Nucleus accumbens (tissue), 56 donors: ENCODE measurements at places on chromosomes 5 and 9.

DNA sequence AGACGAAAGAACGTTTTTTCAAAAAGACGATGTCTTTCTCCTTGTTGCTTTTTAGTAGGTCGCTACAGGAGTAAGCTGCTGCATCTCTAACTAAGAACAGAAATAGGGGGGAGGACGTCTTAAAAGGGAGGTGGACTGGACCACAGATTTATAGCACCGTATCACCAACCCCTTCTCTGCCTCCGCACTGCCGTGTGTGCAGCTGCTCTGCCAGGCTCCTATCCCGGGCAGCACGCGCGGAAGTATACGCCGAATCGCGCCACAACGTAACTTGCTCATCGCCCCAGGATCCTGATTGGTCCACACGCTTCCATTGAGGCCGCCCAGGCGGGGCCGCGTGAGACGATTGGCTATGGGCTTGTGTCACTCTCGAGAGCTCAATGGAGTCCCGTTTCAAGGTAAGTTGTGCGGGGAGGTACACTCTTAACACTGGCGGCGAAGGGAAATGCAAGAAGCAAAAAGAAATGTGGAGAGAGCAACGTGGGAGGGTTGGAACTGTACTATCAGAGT, at the start of gene ELAVL2:
TSS of gene ELAVL2 (minus strand) at position 121 of the 510 bp plus-strand sequence. CDS start 64,006 bp downstream, outside the sequence.
- peak; percentile 47 for DNase-seq

DNA sequence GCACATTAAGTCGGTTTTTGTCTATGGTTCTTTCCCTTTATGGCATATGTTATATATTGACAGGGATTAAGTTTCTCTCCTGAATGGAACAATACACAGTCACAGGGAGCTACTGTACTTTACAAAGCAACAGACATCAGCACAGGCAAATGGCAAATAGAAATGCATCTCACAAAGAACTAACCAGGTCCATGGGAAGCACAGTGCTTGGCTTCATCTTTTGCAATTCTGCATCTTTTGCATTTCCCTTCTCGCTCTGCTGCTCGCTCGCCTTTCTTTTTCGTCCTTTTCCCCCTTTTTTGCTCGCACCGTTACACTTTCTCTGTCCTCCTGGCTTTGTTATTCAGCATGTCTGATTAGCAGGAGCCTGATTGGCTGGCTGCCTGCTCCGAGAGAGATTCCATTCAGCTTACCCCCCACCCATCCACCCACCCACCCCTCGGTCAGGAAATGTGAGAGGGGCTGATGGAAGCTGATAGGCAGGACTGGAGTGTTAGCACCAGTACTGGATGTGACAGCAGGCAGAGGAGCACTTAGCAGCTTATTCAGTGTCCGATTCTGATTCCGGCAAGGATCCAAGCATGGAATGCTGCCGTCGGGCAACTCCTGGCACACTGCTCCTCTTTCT, at the start of gene ADAMTSL1:
TSS of gene ADAMTSL1 (plus strand) at position 502 of the 628 bp plus-strand sequence. CDS start at position 582, 80 bp downstream.
- DNase-seq, result no peak

DNA sequence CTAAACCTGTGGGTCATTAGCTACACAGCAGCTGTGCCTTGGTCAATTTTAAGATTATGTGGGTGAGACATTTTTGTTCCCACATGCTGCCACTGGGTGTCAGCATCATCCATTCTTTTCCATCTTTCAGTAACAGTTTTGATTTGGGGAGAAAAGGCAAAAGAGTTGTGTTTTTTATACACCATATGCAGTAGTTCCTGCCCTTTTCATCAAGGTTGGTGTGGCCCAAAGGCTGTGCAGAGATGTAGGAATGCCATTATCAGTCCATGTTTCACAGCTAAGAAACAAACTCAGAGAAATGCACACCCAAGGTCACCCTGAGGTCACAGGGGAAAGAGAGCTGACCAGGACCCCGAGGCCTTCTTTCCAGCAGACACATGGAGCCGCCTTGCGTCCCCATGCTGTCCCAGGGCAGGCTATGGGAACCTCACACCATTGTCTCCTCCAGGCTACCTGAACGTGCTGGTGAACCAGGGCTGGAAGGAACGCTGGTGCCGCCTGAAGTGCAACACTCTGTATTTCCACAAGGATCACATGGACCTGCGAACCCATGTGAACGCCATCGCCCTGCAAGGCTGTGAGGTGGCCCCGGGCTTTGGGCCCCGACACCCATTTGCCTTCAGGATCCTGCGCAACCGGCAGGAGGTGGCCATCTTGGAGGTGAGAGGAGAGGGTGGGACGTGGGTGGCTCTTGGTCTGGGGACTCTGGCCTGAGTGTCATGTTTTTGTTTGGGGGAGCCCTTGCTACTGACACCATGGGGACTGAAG, 27.8 kb upstream of the GRPEL2 start:
- DNase-seq, result no peak

- DNase-seq, result no peak
Observed at GRCh38 chr5:180303226-180304015, 11.5 kb upstream of the MAPK9 start.

GRCh38 chr9:133239533-133240090, 30.6 kb upstream of the OBP2B start:
- DNase-seq, result no peak

- peak; percentile 16 for DNase-seq
Observed at GRCh38 chr5:91313757-91314673, 69.1 kb downstream of the ARRDC3 start.

DNA sequence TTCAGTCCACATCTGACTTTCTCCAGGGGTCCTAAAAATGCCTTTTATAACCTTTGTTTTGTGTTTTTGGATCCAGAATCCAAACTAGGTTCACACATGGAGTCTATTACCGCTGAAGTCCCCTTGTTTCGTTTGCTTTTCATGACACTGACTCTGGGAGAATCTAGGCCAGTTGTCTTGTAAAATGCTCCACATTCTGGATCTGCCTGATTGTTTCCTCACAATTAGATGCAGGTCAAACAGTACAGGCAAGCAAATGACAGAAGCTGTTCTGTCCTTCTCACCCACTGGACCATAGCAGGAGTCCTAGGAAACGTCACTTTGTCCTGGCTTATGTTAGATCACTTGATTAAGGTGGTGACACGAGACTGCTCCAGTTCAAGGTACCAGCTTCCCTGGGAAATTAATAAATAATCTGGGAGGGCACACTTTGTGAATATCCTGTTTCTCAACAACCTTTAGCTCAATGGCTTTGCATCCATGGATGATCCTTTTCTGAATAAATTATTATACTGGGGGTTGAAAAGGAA, 34.1 kb downstream of the FABP6 start:
- no peak for DNase-seq

- DNase-seq, result no peak
Observed at GRCh38 chr5:167633114-167633513, 658.3 kb upstream of the WWC1 start.

DNA sequence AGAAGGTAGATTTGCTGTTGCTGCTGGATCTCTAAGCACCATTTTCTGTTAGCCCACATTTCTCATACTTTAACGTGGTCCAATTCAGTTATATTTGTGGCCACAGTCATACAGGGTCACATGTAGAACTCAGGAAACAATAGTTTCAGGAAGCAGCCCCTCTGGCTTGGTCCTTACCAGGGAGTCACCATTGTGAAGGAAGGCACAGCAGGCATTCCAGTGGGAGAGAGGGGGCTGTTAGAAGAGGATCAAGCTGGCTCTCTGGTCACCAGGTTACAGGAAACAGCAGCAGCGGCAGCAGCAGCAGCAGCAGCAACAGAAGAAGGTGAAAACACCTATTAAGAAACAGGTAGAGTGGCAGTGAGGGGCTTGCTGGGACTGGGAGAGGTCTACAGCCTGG, 14.5 kb downstream of the C9orf43 start:
- DNase-seq, result no peak

DNA sequence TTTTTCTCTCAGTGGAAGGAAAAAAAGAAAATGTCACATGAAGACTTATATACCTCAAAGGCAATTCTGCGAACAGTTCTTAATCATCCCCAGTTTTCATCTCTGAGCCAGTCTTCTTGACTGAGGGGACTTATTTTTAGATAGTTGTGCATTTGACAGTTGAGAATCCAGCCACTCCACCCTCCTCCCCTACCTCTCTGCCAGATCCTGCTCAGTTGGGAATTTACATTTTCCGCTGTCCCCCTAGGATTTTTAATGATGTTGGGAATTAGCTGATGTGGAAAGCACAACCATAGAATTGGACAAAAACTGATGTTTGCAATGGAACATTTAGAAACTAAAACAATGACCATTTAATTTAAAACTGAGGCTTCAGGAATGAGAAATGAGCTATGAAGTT, 194.3 kb upstream of the PIK3R1 start:
- DNase-seq, result no peak

- DNase-seq, result no peak
Observed at GRCh38 chr5:76801803-76802195, 17.0 kb upstream of the F2RL1 start.

- DNase-seq, result no peak
Observed at GRCh38 chr5:33308586-33308985, 132.2 kb upstream of the TARS1 start.

DNA sequence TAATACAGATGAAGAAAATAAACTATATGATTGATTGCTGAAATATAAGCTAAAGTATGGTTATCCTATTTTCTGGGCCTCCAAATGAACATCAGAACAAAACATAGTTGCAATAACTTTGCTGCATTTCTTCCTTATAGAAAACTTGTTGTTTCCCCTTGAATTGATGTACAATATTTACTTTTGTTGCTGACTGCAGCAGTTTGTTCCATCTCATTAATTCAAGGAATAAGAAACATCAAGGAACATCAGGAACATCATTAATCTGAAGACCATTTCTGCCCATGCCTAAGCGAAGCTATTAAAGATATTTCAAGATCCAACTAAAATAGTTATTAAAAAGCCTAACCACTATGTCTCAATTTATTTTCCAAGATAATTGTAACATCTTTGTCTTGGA, 363.6 kb upstream of the EDIL3 start:
- DNase-seq, result no peak

GRCh38 chr5:89236900-89237299, 353.9 kb upstream of the MEF2C start:
- no peak for DNase-seq

- no peak for DNase-seq
Observed at GRCh38 chr5:2300861-2301574, 418.3 kb upstream of the IRX4 start.

DNA sequence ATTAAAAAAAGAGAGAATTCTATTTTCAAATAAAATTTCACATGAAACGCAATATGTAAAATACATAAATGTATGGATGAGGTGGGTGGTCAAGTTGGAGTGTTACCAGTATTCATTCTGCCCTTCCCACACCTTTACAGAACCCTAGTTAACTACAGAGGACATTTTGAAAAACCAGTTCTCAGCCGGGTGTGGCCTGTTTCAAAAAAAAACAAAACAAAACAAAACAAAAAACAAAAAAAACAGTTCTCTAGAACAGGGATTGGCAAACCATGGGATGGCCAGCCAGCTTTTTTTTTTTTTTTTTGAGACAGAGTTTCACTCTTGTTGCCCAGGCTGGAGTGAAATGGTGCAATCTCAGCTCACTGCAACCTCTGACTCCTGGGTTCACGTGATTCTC, 28.4 kb upstream of the HK3 start:
- DNase-seq, result no peak

- DNase-seq, result no peak
Observed at GRCh38 chr5:68748101-68748500, 345.7 kb upstream of the SLC30A5 start.

DNA sequence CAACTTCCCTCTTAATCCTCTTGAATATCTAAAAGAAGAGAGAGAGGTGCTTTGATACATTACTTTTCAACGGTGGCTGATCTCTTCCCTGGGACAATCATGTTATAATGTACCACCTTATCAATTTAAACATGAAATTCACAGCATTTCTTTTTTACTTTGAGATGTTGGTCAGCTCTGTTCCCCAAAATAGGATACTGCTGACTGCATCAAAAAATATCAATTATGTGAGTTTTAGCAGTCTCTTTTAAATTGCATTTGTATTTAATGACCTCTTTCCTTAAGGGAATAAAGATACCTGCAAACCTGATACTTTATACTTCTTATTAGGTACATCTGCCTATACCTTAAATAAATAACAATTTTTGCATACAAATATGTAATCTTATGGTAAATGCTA, 58.4 kb upstream of the MARCHF11 start:
- no peak for DNase-seq

DNA sequence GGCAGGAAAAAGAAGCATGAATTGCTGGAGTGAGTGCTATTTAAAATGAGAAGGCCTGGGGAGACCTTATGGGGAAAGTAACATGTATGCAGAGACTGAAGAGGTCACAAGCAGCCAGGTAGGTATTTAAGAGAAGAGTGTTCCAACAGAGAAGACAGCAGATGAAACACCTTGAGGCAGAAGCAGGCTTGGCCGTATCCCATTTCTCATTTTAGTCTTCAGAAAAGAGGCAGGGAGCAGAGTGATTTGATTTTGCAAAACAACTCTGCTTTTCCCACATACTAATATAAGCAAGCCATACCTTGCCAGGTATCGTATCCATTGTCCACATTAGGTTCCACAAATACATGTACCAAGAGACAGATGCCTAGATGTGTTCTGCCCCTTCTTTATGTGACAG, 244.3 kb downstream of the ASTN2 start:
- DNase-seq, result no peak

- DNase-seq, result no peak
Observed at GRCh38 chr5:98604301-98604700, 169.2 kb upstream of the RGMB start.

DNA sequence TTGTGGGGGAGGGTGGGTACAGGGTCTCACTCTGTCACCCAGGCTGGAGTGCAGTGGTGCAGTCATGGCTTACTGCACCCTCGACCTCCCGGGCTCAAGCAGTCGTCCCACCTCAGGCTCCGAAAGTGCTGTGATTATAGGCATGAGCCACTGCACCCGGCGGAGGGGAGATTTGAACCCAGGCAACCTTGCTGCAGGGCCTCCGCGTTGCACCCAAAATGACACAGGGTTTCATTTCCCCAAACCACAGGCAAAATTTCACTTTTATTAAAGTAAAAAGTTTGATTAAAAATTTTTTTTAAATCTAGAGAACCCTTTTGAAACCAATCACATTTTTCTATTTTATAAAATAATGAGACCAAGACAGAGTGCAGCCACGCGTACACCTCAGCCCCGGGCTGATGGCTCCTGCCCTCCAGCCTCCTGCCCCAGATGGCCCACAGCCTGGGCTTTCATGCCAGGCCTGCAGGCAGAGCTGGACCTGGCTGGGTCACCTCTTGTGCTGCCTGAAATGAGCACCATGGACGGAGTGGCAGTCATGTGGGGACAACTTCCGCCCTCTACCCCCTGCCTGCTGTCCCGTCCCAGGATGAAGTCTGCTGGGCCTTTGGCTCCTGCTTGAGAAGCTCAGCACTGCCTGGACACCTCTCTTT, 30.5 kb downstream of the USP20 start:
- DNase-seq, result no peak

- no peak for DNase-seq
Observed at GRCh38 chr5:116231288-116231687, 146.5 kb downstream of the COMMD10 start.

- DNase-seq, result no peak
Observed at GRCh38 chr9:109574061-109574882, 76.2 kb upstream of the PTPN3 start.

GRCh38 chr5:93572101-93572607, 8.9 kb downstream of the NR2F1-AS1 start:
- no peak for DNase-seq

DNA sequence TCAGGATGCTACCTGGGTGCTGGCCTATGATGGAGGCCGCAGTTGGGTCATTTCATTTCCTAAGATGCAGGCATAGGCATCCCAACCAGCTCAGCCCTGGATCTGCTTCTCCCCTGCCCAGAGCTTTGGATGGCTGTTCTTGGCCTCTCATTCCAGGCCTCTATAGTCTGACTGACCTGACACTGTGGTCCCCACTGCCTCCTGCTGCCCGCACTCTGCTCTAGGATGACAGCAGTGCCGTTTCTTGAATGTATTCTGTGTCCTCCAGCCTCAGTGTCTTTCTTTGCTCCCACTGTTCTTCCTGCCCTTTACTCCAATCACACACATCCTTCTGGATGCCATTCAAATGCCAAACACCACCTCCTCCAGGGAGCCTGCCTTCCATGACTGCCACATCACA, 235.7 kb downstream of the HSPA4 start:
- no peak for DNase-seq
